HS-5 (cell line): ENCODE measurements at places on chromosomes 4 and X.

GRCh38 chr4:20683766-20684165 lies 16.5 kb upstream of the PACRGL start:
- no peak for DNase-seq

DNA sequence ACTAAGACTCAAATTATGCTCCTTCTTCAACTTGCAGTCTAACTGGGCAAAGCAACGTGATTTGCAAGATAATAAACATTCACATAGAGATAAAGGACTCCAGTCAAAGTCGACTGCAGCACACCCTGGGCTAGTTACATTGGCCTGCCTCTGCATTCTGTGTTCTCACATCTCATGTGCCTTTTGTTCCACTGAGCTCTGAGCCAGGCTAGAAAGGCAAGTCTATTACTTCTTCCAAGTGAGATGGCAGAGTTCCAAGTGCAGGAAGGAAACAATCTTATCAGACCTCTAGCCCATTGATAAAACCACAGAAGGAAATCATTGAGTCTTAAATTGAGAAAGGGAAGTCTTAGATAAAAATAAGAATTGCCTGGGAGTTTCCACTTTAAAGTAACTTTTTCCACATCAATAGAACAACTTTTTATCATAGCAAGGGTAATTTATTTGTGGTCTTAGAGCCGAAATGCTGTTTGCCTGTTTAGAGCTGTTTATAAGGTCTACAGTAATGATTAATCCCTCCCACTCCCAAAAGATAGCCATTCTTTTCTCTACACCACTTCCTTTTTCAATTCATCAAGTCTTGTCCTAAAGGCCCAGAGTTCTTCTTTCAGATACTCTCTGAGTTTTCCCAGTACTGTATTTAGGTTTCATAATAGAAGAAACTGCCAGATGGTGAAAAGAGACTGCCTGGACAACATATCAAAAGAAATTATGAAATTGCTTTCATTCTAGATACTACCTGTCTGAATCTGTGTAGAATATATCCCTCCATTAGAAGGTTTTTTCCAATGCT lies 200.2 kb downstream of the GUCY2F start:
- no peak for DNase-seq

DNA sequence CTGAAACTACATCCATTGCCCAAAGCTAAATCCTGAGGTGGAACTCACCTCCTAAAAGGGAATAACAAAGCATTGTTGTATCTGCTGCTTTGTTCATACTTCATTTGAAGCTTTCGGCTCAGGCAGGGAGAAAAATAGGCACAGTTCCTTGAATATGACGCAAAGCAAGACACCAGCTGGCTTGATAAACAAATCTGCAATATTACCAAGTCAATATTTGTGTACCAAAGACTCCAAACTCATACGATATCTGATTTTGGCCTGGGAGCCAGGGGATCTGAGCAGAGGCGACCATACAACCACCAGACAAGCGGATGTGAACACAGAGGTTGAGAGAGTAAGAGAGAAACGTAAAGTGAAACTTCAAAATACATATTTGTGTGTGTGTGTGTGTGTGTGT lies 34.8 kb upstream of the RAP1GDS1 start:
- DNase-seq = no peak

GRCh38 chr4:109989618-109990017 lies 76.9 kb downstream of the EGF start:
- DNase-seq = no peak

DNA sequence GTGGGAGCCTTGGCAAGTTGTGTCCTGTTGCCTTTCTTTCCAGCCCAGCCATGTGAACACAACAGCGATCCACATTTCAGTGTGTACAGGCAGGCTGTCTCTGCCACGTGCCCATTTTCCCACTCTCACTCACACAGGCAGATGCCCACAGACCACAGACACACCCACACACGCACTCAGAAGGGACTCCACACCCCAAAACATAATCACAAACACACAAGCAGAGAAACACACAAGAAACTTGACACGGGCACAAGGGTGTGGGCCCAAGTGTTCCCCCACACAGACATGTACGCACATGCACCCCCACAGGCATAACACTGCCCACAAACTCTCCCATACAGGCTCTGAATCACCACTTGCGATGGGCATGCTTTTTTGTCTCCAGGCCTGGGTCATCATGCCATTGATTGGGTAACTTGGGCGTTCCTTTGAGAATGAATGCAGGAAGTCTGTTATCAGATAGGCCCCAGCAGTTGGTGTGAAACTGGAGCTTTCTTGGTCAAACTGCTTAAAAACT lies 84.3 kb downstream of the NBDY start:
- peak; percentile 43 for DNase-seq

GRCh38 chrX:56738670-56739069 lies 9.6 kb downstream of the NBDY start:
- DNase-seq = no peak

DNA sequence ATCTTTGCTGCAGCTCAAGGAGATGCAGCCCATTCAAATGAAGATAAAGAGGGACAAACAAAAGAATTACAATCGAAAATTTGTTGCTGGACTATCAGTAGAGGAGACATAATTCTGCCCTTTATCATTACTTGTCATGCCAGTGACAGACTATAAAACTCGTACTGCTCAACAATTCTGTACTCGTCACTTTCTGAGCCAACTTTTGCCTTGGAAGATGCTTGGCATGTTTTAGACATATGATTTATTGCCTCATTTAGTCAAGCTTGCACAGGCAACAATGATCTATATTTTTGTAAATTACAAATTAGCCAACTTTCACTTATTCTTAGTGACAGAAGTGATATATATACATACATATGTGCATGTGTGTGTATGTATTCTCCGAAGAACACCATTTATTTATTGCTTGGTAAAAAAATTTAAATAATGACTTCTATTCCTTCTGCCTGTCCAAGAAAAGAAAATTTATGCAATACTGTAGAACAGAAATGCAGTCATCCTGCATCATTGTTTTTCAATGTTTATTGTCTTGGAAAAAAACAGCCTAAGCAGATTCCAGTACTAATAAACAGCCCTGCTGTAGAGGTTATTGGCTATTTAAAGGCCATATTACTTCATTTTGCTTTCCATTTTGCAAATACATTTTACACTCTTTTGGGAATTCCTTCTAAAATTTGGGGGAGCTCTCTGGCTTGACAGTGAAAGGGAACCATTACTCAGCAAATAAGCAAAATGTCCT lies 374.9 kb upstream of the GALNT7 start:
- no peak for DNase-seq

- DNase-seq = no peak
Observed at GRCh38 chr4:138298431-138298830, 56.3 kb upstream of the SLC7A11 start.

- no peak for DNase-seq
Observed at GRCh38 chrX:146173742-146174141, 356.1 kb downstream of the SLITRK2 start.

- DNase-seq = no peak
Observed at GRCh38 chr4:106080376-106080775, 185.1 kb downstream of the NPNT start.

- no peak for DNase-seq
Observed at GRCh38 chr4:176360446-176360845, 40.7 kb downstream of the SPCS3 start.

DNA sequence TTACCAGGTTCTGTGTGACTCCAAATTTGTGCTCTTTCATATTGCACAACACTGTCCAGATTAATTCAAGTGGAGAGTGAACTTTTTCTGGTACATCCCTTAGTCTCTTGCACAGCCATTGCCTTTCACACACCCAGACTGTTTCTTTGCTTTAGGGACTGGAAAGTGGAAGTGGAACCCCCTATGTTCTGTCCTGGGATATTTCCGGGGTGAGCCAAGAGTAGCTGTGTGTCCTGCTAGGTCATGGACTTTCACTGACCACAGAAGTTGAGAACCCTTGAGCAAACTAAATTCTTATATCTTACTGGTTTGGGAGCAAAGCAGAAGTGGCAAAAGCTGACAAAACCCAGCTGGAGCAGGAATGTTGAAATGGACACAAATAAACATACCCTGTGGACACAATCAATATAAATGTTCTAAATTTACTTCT lies 10.3 kb upstream of the VSIG4 start:
- DNase-seq = no peak

GRCh38 chr4:1345903-1346780 lies 866 bp upstream of the UVSSA start:
- DNase-seq = no peak

DNA sequence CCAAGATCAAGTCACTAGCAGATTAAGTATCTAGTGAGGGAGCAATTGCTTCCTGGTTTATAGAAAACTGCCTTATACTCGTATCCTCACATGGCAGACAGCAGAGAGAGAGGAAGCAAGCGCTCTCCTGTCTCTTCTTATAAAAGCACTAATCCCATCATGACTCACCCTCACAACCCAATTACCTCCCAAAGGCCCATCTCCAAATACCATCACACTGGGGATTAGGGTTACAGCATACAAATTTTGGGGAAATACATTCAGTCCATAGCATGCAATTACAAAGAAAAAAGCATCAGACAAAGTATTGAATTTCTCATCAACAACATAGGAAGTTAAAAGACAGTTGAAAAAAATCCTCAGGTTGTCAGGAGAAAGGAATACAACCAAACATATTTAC lies 292.6 kb downstream of the IQCM start:
- no peak for DNase-seq

- no peak for DNase-seq
Observed at GRCh38 chrX:29671421-29671820, 543.9 kb upstream of the MAGEB2 start.

- peak; percentile 98 for DNase-seq
Observed at GRCh38 chr4:13920901-13921300, 293.4 kb upstream of the BOD1L1 start.

DNA sequence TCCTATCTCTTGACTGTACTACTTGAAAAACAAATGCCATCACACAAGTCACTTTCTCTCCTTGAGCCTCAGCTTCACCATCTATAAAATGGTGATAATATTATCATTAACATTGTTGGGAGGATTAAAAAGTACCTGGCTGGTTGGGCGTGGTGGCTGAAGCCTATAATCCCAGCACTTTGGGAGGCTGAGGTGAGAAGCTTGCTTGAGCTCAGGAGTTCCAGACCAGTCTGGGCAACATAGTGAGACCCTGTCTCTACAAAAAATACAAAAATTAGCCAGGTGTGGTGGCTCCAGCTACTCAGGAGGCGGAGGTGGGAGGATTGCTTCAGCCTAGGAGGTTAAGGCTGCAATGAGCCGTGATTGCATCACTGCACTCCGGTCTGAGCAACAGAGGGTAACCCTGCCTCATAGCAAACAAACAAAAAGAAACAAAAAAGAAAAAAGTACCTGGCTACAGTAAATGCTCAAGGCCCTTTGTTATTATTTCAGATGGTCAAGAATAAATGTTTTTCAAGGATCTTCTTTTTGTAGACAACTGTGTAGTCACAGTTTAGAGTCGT lies 120.3 kb downstream of the CHRNA9 start:
- no peak for DNase-seq

GRCh38 chr4:119746951-119747350 lies 118.3 kb upstream of the PDE5A start:
- DNase-seq = no peak

- no peak for DNase-seq
Observed at GRCh38 chr4:65028592-65028991, 619.3 kb upstream of the TECRL start.

- no peak for DNase-seq
Observed at GRCh38 chrX:8404926-8405325, 59.7 kb upstream of the VCX3B start.

GRCh38 chrX:148649145-148649795 lies 148.9 kb downstream of the AFF2 start:
- DNase-seq = no peak

DNA sequence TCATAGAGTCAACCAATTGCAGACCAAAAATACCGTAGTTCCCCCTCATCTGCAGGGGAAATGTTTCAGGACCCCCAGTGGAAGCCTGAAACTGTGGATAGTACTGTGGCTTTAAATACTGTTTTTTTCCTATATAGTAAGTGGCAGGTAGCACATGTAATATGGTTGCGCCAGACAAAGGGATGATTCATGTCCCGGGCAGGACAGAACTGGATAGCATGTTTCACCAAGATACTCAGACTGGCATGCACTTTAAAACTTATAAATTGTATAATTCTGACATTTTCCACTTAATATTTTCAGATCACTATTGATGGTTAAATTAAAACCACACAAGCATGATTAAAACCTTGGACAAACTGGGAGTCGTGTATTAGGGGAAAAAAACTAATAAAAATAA lies 276.3 kb upstream of the AGA start:
- no peak for DNase-seq

GRCh38 chr4:120916937-120917336 lies 5.6 kb downstream of the PRDM5 start:
- no peak for DNase-seq

- DNase-seq = no peak
Observed at GRCh38 chr4:16082426-16083240, 1.2 kb downstream of the PROM1 start.

- peak; percentile 54 for DNase-seq
Observed at GRCh38 chrX:103404231-103405008, 28.1 kb downstream of the BEX3 start.

GRCh38 chr4:3878678-3879077 lies 112.5 kb downstream of the ADRA2C start:
- DNase-seq = no peak

GRCh38 chr4:7779432-7779768 lies 160.3 kb downstream of the AFAP1 start:
- DNase-seq = no peak

- DNase-seq = no peak
Observed at GRCh38 chrX:70973221-70973620, 42.3 kb upstream of the SLC7A3 start.

GRCh38 chrX:103586314-103586646 lies 965 bp downstream of the TCEAL4 start:
- DNase-seq = no peak

- no peak for DNase-seq
Observed at GRCh38 chrX:48919947-48920717, 1.3 kb upstream of the PIM2 start.

DNA sequence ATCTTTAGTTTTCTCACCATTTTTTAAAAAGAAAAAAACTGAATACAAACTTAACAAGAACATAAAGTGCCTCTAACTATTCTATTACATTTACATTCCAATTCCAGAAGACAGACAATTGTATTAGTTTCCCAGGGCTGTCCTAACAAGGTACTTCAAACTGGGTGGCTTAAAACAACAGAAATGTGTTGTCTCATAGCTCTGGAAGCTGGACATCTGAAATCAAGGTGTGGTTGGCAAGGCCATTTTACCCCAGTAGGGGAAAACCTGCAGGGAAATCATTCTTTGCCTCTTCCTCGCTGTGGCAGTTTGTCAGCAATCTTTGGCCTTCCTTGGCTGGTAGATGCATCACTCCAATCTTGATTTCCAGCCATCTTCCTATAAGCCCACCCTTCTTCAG lies 37.5 kb upstream of the TMEM33 start:
- no peak for DNase-seq

GRCh38 chrX:130594453-130594916 lies 192.7 kb downstream of the RBMX2 start:
- DNase-seq = no peak

GRCh38 chr4:90837241-90837640 lies 710.0 kb downstream of the CCSER1 start:
- no peak for DNase-seq

- DNase-seq = no peak
Observed at GRCh38 chr4:28351826-28352225, 1491.2 kb downstream of the STIM2 start.
